ENCODE measurements at places on chromosomes 1 and 21.

- no peak for DNase-seq
Measured at GRCh38 chr1:11204396-11205190, 15.4 kb downstream of the ANGPTL7 start.

- no peak for DNase-seq
Measured at GRCh38 chr21:39555911-39556590, 56.7 kb upstream of the B3GALT5 start.

GRCh38 chr1:208437401-208437800, 193.2 kb upstream of the PLXNA2 start:
- no peak for DNase-seq

- DNase-seq = no peak
Measured at GRCh38 chr1:103283841-103284669, 175.7 kb upstream of the COL11A1 start.

- no peak for DNase-seq
Measured at GRCh38 chr1:156546267-156546666, 26.1 kb downstream of the IQGAP3 start.

DNA sequence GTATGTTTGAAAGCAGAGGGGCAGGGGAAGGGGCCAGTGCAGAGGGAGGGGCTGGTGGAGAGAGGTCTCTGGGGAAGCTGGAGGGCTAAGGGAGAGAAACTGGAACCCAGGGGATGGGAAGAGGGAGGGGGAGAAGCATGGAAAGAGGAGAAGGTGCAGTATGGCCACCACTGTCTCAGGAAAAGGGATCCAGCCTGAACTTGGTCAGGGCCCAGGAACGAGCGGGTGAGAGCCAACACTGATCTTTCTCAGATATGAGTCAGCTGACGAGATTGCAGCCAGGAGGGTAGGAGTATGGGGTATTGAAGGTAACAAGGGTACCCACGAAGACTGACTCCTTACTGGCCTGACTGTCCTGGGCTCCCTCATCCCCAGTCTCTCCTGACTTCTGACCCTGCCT, 18.0 kb downstream of the TIE1 start:
- DNase-seq = no peak

GRCh38 chr1:103457886-103458455, 67.5 kb upstream of the RNPC3 start:
- DNase-seq = no peak

- DNase-seq = no peak
Measured at GRCh38 chr1:57058652-57059501, 93.1 kb upstream of the C8B start.

- no peak for DNase-seq
Measured at GRCh38 chr1:167683226-167683625, 38.6 kb upstream of the MPZL1 start.

DNA sequence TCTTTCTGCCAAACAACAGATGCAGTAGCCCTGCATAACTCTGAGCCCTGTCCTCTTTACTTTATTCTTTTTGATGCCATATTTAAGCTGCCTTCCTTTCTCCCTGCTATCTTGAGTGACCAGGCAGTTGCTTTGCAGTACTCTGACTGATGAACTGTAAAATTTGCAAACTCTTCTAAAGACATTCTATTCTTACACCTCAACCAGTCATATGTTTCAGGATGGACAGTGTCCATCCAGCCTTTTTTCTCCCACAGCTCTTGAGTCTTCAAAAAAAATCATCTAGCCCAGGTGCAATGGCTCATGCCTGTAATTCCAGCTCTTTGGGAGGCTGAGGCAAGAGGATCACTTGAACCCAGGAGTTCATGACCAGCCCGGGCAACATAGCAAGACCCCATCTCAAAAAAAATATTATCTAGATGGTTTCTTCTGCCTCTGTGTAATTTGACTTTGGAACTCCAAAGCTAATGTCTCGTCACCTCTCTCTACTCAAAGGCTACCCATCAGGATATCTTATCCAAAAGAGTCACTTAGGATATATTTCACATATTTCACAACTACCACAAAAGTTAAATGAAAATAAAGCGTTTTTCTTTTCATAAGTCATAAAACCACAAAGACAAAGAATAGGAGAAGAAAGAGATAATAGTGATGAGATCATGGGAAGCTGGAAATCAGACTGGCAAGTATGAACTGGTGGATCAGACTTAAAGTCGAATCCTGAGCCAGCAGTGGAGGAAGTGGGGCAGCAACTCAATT, 54.6 kb upstream of the IPO9 start:
- no peak for DNase-seq

- DNase-seq = no peak
Measured at GRCh38 chr1:200729863-200730262, 8.8 kb upstream of the CAMSAP2 start.

GRCh38 chr1:151024540-151025146, 11.7 kb upstream of the BNIPL start:
- peak; percentile 53 for DNase-seq

DNA sequence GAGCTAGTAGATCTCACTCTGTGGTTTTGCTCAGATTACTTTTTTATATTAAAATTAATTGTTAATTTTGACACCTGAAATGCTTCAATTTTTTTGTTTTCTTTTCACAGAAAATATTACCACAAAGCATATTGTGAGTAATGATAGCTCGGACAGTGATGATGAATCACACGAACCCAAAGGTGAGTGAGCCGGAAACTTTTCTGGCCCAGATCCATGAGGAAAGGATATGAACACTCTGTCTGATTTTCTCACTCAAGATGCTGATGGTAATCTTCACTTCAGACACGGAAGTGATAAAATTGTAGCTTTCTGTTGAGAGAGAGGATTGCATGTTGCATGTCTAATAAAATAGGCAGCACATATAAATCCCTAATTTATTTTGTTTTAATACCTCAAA, 121.8 kb downstream of the PLA2G4A start:
- no peak for DNase-seq

- DNase-seq = no peak
Measured at GRCh38 chr1:29361686-29362085, 125.4 kb downstream of the PTPRU start.

- DNase-seq = no peak
Measured at GRCh38 chr1:208767816-208768215, 523.6 kb upstream of the PLXNA2 start.

DNA sequence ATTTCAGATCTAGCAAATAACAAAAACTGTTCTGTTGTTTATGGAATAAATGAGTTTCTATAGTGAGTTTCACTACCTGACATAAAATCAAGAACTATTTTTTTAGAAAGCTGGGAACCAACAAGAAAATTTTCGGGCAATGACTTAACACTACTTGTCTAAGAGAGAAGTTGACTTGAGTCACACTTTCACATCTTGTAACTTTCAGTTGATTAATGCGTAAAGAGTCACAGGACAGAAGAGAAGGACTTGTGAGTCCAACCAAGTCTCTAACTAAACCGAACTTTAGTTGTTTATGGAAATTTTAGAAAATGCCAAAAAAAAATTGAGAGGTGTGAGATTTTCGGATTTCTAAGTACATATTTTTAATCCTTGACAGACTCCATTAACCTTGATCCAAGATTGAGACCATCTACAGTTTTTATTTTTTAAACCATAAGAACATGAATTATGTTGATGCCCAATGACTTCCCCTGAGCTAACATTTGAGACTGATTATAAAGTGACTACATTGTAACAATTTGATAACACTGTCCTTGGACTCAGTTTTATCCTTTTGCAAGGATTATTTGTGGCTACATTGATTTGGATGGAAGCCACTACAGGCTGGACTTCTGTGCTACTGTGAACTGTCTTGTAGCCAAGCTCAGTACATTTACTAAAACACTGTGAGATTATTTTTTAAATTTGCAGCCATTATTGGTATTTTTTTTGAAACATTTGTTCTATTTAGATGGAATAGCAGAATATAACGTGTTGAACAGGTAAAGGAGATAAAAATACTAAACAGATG, 284.0 kb downstream of the PTPRC start:
- no peak for DNase-seq

Data from activated naive CD4-positive, alpha-beta T cell (primary cell).